Muscle of leg (tissue), 16 donors: ENCODE measurements at places on chromosomes 3 and 15.

- H3K4me3 ChIP-seq = peak overlapping the region; percentile 66
- H3K36me3 ChIP-seq = peaks cover 2% of the 10 kb centered on the region
- H3K27me3 ChIP-seq = no peaks in the 10 kb centered on the region
- peak overlapping the region; percentile 64 for H3K27ac ChIP-seq
- peak; percentile 60 for DNase-seq
These were observed 10.6 kb downstream of the XXYLT1 start for GRCh38 chr3:195260280-195260905.

GRCh38 chr15:92610101-92610520 is 45.5 kb downstream of the FAM174B start:
- no peak overlapping the region for H3K4me3 ChIP-seq
- H3K36me3 ChIP-seq = peaks cover 10% of the 10 kb centered on the region
- H3K4me1 ChIP-seq = peaks cover 10% of the 10 kb centered on the region
- H3K27me3 ChIP-seq = no peaks in the 10 kb centered on the region
- no peak for DNase-seq

DNA sequence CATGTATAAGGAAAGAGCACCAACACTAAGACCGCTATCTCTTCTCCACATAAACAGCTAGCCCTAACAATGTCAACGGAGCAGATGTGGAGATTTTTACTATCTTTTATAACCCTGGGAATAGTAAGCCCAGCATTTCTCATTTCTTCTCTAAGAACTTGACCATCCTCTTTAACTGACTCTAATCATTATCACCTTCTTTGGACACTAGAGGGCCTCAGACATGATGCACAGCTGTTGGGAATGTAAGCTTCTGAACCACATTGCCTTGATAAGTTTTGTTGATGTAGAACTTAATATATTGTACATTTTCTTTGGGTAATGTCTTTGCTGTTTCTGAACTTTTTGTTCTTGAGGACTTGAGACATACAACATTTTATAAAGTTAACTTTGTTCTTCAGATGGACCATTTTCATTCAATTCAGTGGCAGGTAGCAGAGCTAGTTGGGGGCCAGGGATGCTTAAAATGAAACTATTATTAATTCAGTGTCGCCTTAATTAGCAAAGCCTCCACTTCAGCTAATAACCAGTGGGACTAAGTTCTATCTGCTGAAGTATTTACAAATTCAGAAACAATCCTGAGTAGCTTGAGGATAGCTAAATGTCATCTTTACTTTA is 9.6 kb upstream of the TAGLN3 start:
- H3K4me1 ChIP-seq = no peaks in the 10 kb centered on the region
- no peaks in the 10 kb centered on the region for H3K27me3 ChIP-seq
- peak; percentile 71 for DNase-seq
- peaks cover 20% of the 10 kb centered on the region for H3K36me3 ChIP-seq
- no peak overlapping the region for H3K4me3 ChIP-seq

DNA sequence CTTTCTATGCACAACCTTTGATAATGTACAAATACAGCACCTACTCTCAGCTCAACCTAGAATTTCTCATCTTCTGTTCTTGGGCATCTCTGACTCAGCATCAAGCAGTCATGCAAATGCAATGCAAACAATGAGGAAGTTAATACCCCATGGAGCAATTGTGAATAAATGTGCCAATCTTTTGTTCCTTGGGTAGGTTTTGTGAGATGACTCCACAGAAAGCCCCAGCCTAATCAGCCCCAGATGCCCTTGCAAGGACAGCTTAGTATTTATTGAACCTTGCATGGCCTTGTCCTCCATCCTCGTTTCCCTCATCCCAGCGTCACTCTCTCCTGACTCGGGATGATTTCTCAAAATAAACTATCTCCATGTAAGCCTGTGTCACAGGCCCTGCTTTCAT is 494.7 kb upstream of the NECTIN3 start:
- no peak overlapping the region for H3K4me3 ChIP-seq
- DNase-seq = no peak
- H3K36me3 ChIP-seq = no peaks in the 10 kb centered on the region
- no peak overlapping the region for H3K27ac ChIP-seq
- no peaks in the 10 kb centered on the region for H3K27me3 ChIP-seq
